GM12892 (cell line): ENCODE measurements at places on chromosomes 2 and 18.
A peak's percentile ranks its signal among the peaks of the same experiment; 100 is the strongest.

DNA sequence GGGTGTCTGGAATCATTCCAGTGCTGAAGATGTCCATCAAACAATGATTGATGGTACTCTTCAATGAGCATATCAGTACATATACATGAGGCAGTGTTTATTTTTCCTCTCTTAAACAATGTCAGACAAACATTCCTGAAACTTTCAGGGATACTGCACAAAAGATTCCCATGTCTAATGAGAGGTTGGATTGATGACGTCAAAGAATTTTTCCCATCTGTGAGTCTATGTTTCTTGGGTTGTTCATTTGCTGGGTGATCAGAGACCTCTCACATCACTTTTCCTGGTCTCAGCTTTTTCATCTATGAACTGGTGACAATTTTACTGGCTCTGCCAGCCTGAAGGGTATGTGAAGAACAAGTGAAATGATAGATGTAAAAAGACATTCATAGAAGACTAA is 325.5 kb downstream of the EN1 start:
- no peak for DNase-seq

DNA sequence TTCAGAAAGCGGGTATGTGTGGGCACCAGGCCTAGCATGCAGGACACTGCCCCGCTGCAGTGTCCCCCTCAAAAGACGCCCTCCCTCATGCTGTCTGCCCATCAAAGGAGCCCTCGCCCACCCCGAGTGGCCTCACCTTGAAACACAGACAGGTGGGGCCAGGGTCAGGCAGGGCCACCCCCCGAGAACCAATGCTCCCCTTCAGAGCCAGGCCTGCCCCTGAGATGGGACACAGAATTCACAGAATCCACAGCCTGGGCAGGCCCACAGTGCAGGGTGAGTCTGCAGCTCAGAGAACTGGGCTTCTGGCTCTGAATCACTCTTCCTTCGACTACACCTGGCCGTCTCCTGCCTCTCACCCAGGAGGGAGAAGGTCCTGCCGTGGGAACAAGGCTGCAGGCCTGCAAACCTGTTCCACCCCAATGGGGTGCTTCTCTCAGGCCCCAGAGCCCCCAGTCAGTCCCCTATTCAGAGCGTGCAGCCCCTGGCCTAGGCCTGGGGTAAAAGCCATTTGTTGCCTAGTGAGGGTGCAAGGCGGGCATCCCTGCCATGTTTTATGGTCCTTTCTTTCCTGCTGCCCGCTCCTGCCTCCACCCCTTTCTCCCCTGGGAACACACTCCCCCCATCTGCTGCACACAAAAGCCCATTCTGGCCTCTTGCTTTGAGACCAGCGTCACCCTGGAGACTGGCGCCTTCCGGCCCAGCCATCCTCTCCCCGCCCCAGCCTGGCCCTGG is 11.3 kb upstream of the ARHGEF4 start:
- no peak for DNase-seq

GRCh38 chr2:123696021-123696420 is 329.1 kb upstream of the CNTNAP5 start:
- DNase-seq, result no peak

DNA sequence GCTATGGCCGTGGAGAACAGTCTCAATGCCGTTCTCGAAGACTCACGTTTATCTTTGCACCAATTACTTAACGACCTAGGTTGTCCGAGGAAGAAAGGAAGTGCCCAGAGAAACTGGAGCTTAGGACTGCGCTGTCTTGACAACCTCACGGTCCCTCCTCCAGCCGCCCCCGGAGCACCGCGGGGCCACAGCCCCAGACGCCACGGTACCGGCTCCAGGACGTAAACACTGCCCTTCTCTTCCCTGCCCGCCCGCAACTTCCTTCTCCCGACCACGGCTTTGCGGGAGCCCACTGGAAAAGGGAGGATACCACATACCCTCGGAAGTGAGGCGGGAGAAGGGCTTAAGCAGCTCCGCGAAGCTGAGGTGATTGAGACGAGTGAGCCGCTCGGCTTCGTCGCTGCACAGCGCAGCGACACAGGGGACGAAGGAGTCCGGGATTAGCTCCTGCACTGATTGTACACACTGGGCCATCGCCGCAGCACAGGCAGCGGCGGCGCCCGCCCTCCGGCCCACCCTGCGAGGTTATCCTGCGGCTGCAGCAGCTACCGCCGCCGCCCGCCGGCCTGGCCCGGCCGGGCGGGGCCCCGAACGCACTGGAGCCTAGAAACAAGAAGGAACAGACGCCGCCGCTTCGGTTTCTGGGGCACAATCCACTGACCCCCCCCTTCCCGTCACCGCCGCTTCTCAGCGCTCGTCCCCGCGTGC is 483 bp downstream of the TRAPPC8 start:
- peak; percentile 49 for DNase-seq

DNA sequence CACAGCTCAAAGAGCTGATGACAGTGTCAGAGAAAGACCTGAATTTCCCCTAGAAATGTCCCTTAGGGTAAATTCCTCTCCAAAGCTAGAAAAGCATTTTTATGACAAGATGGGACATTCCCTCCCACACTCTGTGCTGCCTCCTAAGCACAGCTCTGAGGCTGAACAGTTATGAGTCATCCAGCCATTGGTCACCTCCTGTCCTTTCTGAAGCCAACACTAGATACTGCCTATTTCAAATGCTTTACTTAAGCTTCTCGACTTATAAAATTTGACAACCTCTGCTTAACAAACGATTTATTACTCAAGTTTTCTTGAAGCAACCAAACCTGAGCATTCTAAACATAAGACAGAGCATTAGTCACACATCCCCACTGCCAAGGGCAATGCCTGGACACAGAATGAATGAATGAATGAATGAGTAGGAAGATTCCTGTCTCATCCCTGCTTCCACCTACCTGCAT is 35.4 kb downstream of the B4GALT6 start:
- DNase-seq, result no peak
